ENCODE measurements at places on chromosomes 12 and 14.

DNA sequence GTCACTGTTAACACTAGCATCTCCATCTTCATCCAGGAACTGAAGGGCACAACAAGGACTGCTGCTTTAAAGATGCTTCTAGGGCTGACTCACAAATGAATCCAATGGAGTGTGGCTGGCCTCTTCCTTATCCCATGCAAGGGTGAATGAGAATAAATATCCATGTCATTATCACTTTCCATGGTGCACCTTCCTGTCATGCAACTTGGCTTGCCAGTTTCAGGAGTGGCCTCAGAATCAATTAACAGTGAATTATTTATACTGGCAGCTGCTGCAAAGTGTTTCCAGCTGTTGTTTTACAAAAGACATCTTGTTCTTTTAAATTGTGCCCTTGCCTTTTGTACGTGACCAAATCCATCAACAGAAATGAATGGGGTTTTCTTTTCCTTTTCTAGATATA, 499.3 kb upstream of the TMEM132C start:
- DNase-seq: no peak

- no peak for DNase-seq
Observed at GRCh38 chr14:78710963-78711362, 540.8 kb downstream of the NRXN3 start.

DNA sequence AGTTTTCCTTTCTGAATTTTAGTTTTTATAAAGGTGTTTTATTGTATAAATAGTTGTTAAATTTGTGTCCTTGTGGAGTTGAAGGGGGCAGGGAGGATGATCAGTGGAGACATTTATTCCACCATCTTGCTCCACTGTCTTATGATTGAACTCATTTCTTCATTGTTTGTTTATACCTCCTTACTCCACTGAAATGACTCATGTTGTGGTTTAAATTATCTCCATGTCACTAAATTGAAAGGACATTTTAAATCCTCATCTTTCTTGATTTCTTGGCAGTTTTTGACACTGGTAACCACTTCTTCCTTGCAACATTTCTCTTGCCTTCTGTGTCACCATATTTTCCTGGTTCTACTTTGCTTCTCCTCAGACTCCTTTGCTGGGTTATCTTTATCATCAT, 23.6 kb upstream of the FERMT2 start:
- DNase-seq: no peak

GRCh38 chr12:111992464-111992863, 20.5 kb downstream of the TMEM116 start:
- DNase-seq: no peak

GRCh38 chr14:94392510-94392935, 4.1 kb upstream of the SERPINA1 start:
- no peak for DNase-seq

DNA sequence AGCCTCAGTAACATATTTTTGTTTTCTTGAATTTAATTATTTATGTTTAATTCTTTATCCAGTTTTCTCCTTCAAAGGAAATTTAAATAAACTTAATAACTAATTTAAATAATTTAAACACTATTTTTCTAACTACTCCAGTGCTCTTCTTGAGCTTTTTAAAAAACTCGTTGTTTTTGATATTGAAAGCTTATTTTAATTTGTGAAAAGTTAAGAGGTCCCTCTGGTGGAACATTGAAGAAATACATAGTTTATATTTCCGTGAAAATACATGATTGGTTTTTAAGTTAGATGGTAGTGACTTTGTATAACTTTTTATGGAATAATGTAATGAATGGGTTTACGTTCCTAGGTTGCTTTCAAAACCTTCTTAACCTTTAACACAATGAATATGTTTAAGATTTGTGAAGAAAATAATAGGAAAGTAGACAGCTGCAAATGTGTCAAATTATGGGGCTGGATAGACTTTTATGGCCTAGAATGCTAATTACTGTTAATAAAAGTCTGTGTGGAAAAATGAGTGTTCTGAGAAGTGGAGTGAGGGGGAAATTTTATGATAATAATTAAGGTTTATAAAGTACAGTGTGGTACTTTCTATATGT, 45.9 kb upstream of the MSRB3 start:
- no peak for DNase-seq
